DMS 273 treated with DMSO at 0.1 percent for 48 hours (cell line): ENCODE measurements at places on chromosomes 2 and 18.

GRCh38 chr2:219507581-219508443 is 6.5 kb upstream of the ASIC4 start:
- no peak for DNase-seq

- DNase-seq, result no peak
Measured at GRCh38 chr2:96159084-96159830, 14.0 kb upstream of the DUSP2 start.

DNA sequence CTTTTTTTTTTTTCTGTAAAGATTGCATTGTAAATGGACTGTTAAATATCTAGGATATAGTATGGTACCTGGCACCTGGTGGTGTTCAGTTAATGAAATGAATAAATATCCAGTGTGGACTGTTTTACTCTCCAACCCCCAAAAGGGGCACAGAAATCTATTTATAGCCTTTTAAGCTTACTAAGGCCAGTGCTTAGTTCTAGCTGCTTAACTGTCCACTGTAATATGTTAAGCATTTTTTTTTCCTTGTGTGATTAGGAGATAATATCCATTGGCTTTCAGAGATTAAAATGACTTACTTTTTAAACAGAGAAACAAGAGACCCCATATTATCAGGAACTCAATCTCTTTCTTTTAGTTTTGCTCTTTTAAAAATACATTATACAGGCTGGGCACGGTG is 84.4 kb downstream of the ZNF532 start:
- DNase-seq, result no peak

GRCh38 chr2:203710226-203710625 is 3.8 kb downstream of the CD28 start:
- DNase-seq, result no peak

- DNase-seq, result no peak
Measured at GRCh38 chr18:2979129-2979528, 33.8 kb downstream of the LPIN2 start.

DNA sequence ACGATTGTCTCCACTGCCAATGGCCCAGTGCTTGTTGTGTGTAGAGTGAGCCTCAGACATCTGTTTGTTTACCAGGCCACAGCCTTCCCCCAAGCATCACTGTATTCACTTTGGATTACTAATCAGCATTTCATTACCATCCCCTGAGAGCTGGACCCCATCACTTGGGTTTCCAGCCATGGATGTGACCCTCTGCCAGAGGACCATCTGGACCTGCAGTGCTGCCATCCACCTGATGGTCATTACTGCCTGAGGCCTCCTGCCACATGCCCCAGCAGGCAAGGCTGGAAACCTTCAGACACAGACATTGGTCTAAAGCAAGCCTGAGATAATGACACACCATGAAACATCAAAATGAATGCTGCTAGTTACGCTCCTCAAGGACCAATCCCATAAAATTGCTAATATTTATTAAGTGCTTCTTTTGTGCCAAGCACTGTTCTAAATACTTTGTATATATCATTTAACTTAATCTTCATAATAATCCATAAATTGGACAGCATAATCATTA is 2096.3 kb upstream of the CELF4 start:
- no peak for DNase-seq
